ENCODE measurements at places on chromosomes 4 and X. TPM values are rescaled to one million over a fixed set of nuclear protein-coding genes. Genes with fewer than 3 reads are reported as not detected.

RAB39B gene
- 0.59 TPM for polyA plus RNA-seq

DCAF8L2 gene
- polyA plus RNA-seq: not detected

SNX12 gene
- polyA plus RNA-seq: 78.4 TPM

BTK gene
- polyA plus RNA-seq: 0.05 TPM

AGA gene
- polyA plus RNA-seq: 25.5 TPM

ZMAT1 gene
- polyA plus RNA-seq: 0.08 TPM

SPIN3 gene
- polyA plus RNA-seq: 10.3 TPM

FRG2 gene
- polyA plus RNA-seq: not detected

FAM184B gene
- polyA plus RNA-seq: 0.01 TPM

GRCh38 chr4:170698334-170698733 is 608.6 kb upstream of the AADAT start:
- no peak for DNase-seq

DNA sequence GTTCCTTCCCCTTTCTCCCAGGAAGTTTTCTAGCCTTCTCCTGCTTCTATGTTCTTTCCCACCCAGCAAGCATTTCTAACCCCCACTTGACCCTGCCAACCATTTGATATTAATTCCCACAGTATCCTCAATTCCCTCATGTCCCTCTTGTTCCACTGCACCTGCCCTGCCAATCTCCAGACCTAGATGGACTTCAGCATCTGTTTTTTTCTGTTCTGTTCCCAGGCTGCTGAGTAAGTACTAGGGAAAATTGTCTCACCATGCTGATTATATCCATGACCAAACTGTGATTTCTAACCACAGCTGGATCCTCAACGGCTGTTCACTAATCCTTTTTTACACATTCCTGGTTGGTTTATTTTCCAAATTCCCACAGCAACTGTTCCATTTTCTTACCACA is 37.7 kb downstream of the CLCN5 start:
- no peak for DNase-seq

DNA sequence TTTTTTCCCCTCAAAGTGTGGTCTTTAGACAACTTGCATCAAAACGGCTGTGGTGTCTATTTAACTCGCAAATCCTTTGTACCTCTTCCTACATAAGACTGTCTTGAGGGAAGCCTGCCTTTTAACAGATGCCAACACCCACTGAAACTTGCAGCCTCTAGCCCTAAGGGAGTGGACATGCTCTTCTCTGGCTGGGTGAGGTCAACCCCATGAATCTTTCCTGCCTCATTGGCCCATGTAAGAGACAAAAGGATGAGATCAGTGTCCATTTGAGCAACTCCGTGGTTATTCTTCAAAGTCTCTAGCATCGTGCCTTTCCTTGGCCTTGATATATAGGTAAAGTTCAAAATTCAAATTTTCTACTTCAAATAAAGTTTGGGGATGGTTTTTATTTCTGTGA is 134.7 kb downstream of the SHROOM3 start:
- DNase-seq: no peak

- DNase-seq: no peak
Measured at GRCh38 chrX:130082244-130083106, 27.8 kb downstream of the ELF4 start.

DNA sequence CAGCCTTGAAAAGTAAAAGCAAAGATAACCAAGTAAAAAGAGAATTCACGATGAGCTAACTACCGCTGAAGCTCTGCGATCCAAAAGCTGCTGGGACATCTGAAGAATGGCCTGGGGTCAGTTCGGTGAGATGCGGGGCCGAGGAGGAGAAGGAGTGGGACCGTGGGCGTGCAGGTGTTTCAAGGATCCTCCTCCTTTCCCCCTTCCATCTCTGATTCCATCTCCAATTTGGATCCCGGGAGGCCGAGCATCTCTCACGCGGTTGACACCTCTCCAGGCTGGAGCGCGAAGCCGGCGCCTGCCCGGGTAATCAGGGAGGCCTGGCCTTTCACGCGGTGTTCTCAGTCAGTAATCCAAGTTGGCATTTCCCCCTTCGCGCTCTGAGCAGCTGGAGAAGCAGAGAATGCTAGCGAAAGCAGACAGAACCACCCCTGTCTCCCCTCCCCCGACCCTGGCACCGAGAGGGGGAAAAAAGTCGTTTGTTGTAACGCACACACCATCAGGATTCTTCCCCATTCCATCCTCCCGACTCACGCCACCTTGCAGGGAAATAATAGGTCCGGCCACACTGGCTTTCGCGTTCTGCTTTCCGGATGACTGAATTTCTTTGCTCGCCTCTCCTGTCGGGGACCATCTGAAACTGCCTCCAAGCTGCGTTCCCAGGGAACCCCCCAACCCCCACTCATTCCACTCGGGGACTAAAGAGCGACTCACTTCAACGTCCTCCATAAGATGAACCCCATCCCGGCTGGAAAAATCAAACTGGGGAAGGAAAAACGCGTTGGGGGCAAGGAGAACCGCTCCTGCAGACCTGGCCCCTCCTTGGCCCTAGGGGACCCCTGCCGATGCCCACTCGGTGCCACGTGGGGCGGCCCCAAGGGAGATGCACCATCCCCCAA is 6.5 kb downstream of the NEUROG2 start:
- DNase-seq: no peak

- peak; percentile 59 for DNase-seq
Measured at GRCh38 chrX:19889582-19890342, 2.4 kb upstream of the SH3KBP1 start.

DNA sequence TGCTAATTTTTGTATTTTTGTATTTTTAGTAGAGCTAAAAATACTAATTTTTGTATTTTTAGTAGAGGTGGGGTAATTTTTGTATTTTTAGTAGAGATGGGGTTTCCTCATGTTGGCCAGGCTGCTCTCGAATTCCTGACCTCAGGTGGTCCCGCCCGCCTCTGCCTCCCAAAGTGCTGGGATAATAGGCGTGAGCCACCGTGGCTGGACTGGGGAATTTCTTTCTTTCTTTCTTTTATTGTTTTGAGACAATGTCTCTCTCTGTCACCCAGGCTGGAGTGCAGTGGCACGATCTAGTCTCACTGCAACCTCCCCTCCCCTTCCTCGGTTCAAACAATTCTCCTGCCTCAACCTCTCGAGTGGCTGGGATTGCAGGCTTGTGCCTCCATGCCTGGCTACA is 83.0 kb downstream of the FAM193A start:
- DNase-seq: no peak

- DNase-seq: no peak
Measured at GRCh38 chrX:12159799-12160198, 21.5 kb downstream of the FRMPD4 start.

DNA sequence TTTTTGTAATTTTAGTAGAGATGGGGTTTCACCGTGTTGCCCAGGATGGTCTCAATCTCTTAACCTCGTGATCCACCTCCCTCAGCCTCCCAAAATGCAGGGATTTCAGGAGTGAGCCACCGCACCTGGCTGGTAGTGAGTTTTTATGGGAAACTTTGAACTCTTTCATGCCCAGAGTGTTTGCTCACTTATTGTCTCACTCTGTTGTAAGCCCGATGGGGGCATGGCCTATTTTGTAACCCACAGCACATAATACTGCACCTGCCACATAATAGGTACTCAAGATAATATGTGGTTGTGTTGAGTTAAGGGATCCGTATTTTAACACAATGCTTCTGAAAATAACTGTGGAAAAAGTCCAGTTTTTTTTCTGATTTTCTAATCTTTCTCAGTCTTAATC is 109.6 kb upstream of the GIMD1 start:
- no peak for DNase-seq

DNA sequence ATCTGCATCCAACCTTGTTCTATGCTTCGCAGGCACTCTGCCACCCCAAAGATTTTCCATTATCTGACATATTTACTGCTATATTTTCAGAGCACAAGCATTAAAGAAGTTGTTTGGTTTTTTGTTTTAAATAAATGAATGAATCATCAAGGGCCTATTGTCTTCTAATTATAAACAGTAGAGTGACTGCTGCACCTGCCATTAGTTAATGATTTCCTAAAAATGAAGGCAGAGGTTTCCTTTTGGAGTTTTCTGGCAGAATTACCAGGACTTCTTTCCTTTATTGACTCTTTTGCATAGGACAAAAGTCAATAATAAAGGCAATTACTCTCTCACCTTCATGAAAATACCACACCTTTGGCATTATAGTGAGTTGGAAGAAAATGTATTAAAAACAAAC is 238.1 kb downstream of the INPP4B start:
- no peak for DNase-seq

- no peak for DNase-seq
Measured at GRCh38 chr4:185945906-185946305, 123.0 kb upstream of the TLR3 start.

DNA sequence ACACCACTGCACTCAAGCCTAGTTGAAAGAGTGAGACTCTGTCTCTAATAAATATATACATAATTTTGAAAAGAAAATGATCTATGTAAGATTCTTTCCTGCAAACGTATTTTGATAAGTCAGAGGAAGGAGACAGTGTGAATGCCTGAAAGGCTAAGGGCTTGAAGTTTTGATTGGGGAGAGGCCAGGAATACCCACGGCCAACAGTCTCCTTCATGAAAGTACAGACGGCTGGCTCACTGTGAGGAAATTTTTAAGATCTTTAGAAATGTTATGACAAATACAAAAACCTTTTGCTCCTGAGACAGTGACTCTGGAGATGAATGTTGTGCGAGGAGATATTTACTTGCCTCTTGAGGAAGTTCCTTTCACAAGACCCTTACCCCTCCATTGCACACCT is 111.4 kb upstream of the KLHL13 start:
- no peak for DNase-seq

DNA sequence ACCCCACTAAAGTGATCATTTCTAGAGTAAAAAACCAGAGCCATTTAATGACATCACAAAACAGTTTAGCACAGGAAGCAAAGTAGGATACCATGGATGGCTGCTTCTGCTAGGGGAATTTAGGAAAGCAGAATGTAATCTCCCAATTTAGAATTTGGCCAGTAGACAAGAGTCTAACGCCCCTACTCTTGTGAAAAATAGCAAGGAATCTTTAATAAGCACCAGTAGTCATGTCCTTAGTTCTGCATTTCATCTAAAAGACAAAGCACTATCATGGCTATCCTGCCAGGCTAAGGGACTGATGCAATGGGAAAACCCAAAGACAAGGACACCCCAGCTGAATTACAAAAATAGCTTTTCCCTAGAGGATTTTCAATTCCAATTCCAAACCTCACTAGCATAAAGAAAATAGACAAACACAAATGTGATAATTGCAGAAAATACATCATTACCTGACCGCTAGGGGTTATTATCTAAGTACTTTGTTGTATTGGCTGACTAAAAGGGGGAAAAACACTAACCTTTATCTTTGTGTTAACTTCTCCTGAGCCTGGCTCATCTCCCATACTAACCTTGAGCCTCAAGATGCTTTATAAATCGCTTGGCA is 2.6 kb upstream of the AMMECR1 start:
- DNase-seq: no peak

DNA sequence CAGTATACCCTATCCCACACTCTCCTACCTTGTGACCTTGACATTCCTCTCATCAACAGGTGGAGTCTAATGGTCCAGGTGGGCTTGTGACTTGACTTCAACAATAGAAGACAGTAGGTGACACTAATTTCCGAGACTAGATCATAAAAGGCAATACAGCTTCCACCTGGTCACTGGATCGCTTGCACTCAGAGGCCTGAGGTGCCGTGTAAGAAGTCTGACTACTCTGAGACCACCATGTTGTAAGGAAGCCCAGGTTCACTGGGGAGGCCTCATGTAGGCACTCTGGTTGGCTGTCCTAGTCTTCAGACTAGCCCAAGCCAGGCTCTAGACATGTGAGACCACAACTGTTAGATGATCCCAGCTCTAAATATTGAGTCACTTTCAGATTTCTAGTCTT is 370.4 kb downstream of the MID1IP1 start:
- no peak for DNase-seq

GRCh38 chrX:21167011-21167410 is 207.2 kb upstream of the CNKSR2 start:
- DNase-seq: no peak

- no peak for DNase-seq
Measured at GRCh38 chrX:40843643-40844042, 108.3 kb upstream of the MED14 start.

GRCh38 chr4:11698033-11698432 is 269.3 kb upstream of the HS3ST1 start:
- no peak for DNase-seq

DNA sequence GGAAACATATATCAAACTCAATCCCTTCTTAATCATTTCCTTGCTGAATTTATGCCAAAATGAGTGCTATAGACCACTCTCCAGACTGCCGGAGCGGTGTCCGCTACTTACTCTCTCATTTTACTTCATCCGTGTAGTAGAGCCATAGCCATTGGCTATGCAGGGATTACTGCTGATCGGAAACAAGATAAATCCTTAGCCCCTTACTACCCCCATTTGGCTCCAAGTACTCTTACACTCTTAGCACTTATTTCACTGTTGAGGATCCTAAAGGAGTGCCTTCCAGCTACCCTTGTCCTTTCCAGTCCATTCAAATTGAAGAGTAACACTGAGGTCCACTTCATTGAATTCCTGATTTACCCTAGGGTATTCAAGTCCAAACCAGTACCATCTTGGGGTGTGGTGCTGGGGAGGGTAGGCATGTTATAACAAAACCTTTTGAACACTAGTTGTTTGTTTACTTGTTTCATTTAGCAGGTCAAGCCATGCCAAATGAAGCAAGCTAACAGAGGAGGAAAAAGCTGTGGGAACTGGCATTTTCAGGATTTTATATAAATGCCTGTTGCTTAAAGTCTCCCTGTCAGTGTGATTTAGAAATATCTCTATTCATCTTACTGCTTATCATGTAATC is 715.1 kb downstream of the FSTL5 start:
- no peak for DNase-seq

GRCh38 chr4:183356931-183357675 is 34.9 kb upstream of the CLDN24 start:
- DNase-seq: no peak

DNA sequence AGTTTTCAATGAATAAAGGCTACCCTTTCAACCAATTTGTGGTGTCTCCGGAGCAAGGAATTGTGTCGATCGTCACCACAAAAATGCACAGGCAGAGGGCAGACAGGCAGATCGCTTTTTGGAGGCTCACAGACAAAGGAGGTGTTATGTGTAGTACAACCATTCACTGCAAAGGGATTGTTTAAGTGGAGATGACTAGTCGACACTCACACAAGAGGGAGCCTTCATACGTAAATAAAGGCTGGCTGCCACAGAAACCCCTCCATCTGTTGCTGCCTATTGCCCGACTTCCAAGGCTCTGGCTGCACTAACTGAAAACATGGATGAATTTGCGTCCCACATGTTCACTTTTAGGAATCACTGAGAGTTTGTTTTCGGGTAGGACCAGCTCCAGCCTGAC is 281.1 kb downstream of the NKX6-1 start:
- no peak for DNase-seq

- DNase-seq: no peak
Measured at GRCh38 chrX:1041091-1041490, 171.4 kb downstream of the CRLF2 start.

- peak; percentile 0 for DNase-seq
Measured at GRCh38 chr4:21512353-21512752, 436.2 kb downstream of the KCNIP4 start.

- DNase-seq: no peak
Measured at GRCh38 chr4:162912482-162912881, 254.2 kb downstream of the NAF1 start.
